ENCODE measurements at places on chromosomes 7 and 10. TPM values are rescaled to one million over a fixed set of nuclear protein-coding genes. Genes with fewer than 3 reads are reported as not detected.
A peak's percentile ranks its signal among the peaks of the same experiment; 100 is the strongest.

GRCh38 chr7:96723622-96724021, 14.0 kb upstream of the SEM1 start:
- no peak overlapping the region for H3K27ac ChIP-seq
- H3K36me3 ChIP-seq, result no peaks in the 10 kb centered on the region
- no peak overlapping the region for H3K4me3 ChIP-seq

DNA sequence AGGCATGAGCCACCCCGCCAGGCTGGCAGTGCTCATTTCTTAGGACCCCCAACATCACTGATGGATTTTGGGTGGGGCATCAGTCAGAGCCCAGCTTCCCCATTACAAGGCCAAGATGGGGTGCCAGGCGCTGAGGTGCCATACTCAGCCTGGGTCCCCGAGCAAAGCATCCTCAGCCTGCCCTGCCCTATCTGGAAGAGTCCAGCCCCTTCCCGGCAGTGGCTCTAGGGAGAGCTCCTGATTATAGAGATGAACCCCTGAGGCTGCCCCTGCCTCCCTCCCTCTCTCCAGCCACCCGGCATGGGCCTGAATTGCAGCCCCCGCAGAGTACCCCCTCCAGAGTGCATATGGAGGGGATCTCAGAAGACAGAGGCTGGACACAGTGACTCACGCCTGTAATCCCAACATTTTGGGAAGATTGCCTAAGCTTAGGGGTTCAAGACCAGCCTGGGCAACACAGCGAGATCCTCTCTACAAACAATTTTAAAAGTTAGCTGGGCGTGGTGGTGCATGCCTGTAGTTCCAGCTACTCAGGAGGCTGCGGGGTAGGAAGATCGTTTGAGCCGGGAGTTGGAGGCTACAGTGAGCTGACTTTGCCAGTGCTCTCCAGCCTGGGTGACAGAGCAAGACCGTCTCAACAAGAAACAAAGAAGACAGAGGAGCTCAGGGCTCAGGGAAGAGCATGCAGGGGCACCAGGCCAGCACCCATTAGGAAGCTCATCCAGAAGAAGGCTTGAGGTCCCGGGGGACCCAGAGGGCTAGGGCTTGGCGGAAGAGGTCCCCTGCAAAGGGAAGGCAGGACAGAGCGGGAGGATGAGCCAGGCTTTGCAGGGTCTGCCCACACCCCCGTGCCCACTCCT, 13.3 kb downstream of the LAT2 start:
- H3K27ac ChIP-seq, result no peak overlapping the region
- no peak for DNase-seq
- H3K4me1 ChIP-seq, result peaks cover 2% of the 10 kb centered on the region
- H3K27me3 ChIP-seq, result no peaks in the 10 kb centered on the region
- no peak overlapping the region for H3K4me3 ChIP-seq
- H3K36me3 ChIP-seq, result peaks cover 14% of the 10 kb centered on the region

DNA sequence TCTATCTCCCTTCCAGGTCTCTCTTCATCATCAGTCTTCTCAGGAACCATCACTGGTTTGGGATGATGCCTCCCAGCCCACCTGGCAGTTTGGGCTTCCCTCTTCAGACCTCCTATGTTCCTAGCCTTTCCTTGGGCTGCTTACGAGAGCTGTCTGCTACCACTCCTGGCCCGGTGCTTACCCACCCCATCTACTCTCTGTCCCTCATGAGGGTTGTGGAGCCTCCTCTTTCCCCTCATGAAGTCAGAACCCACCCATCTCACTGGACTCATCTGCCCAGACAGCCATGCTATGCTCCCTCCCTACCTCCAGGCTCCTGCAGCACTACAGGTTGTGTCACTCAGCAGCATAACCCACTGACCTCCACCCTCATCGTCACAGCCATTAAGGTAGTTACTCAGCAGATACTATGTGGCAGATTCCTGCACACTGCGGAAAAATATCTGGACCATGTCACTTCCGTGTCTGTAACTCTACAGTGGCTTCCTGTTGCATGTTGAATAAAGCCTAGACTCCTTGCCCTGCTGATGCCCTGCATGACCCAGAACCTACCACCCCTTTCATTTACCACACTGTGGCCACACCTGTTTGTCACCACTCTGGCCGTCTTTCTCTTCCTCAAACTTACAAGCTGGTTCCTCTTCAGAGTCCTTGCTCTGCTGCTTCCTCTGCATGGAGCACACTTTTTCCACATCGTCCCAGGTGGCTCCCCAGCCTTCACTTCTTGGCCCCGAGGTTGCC, 2.0 kb downstream of the DBNL start:
- H3K27me3 ChIP-seq, result no peaks in the 10 kb centered on the region
- peak; percentile 67 for DNase-seq
- peak overlapping the region; percentile 79 for H3K4me3 ChIP-seq
- H3K27ac ChIP-seq, result peak overlapping the region; percentile 89

Gene EN2
- total RNA-seq, result not detected

Gene TRPV5
- total RNA-seq, result not detected

DNA sequence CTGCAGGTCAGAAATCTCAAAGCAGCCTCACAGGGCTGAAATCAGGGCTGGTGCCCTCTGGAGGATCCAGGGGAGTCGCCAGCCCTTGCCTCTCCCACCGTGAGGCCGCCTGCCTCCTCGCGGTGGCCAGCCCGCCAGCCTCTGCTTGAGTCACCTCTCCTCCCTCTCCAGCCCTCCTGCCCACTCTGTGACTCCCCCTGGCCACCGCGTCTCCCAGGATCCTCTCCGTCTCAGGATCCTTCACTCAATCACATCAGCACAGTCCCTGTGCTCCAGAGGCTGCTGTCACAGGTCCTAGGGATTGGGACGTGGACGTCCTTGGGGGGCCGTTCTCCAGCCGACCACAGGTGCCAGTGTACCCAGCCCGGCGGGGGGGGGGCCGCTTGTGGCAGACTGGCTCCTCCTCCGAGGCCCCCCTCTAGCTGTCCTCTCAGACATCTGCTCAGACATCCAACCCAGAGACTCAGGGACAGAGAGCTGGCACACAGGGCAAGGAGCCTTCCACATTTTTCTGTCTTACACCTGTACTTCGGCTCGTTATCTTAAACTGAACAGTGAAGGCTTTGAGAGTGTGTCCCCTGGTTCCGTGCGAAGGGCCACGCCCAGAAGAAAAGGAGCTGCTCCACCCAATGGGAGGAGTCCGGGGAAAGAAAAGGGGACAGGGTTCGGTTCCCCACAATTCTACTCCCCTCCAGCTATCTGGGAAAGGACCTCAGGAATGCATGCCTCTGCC, 9.4 kb upstream of the PPP2R2D start:
- DNase-seq, result no peak
- no peaks in the 10 kb centered on the region for H3K36me3 ChIP-seq
- H3K4me1 ChIP-seq, result peaks cover 8% of the 10 kb centered on the region
- no peak overlapping the region for H3K27ac ChIP-seq
- no peak overlapping the region for H3K4me3 ChIP-seq
- H3K27me3 ChIP-seq, result no peaks in the 10 kb centered on the region

DNA sequence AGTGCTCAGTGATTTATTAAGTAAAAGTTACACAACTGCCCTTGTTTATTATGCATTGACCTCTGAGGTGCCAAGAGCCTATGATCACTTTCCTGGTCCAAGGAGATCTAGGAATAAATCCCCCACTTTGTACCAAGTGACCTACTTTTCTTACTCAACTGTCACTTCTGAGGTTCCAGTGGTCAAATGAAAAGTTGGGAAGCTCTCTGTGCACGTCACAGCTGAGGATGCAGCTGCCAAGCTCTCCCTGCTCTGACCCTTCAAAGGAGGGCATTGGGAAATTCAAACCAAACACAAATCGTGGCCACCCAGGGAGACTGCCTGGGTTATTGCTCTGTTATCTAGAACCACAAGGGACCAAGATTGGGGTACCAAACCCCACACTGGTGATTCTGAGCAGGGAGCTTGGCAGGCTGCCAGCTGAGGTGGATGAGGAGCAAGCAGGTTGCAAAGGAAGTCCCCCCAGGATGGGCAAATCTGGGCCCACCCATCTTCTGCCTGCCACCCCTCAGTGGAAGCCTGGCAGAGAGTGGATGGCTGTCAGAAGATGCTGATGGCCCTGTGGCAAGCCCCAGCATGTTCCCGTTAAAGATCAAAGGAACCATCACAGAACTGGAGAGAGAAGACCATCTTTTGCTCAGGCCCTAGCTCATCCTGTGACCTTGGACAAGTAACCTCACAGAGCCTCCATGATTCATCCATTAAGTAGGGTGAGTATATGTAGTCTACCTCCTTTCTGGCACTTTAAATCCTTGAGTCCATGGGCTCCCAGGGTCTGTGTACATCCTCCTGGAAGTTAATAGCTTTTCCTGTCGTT, 106.8 kb downstream of the PPP1R3C start:
- peaks cover 14% of the 10 kb centered on the region for H3K27me3 ChIP-seq
- H3K4me1 ChIP-seq, result no peaks in the 10 kb centered on the region
- no peak for DNase-seq
- H3K27ac ChIP-seq, result no peak overlapping the region

Gene GPR15LG
- not detected for total RNA-seq

Gene SPDYE6
- total RNA-seq, result not detected

GRCh38 chr10:62048470-62048869, 147.0 kb downstream of the ARID5B start:
- H3K4me1 ChIP-seq, result peaks cover 87% of the 10 kb centered on the region
- no peak for DNase-seq
- no peaks in the 10 kb centered on the region for H3K27me3 ChIP-seq
